SK-N-MC (cell line): ENCODE measurements at places on chromosomes 6 and 20.

- DNase-seq, result no peak
These were observed 167.1 kb downstream of the LAMA2 start for GRCh38 chr6:129050086-129050485.

DNA sequence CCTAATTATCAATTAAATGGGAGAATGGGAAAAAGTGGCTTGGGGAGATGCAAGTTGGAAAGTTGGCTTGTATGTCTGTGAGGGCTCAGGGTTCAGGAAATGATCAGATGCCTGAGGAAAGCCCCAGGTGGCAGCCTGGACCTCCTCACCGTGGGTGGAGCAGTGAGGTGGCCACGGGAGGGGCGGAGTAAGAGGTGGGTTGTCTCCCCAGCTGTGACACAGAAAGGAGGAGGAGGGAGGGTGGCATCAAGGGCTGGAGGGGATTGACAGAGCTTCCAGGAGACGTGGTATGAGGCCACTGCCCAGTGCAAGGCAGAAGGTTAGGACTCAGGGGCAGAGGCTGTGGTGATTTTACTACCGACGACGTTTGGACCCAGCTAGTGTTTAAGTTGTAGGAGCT is 672.2 kb downstream of the PRKN start:
- DNase-seq, result no peak

- no peak for DNase-seq
These were observed 39.8 kb upstream of the CENPW start for GRCh38 chr6:126300126-126300525.

GRCh38 chr6:29527126-29527525 is 32.4 kb downstream of the UBD start:
- DNase-seq, result no peak

GRCh38 chr6:26375270-26375669 is 7.6 kb upstream of the BTN2A2 start:
- DNase-seq, result no peak
